Large intestine (tissue), 12 donors: ENCODE measurements at places on chromosomes 5 and 9. TPM values are rescaled to one million over a fixed set of nuclear protein-coding genes. Genes with fewer than 3 reads are reported as not detected.
A peak's percentile ranks its signal among the peaks of the same experiment; 100 is the strongest.

DNA sequence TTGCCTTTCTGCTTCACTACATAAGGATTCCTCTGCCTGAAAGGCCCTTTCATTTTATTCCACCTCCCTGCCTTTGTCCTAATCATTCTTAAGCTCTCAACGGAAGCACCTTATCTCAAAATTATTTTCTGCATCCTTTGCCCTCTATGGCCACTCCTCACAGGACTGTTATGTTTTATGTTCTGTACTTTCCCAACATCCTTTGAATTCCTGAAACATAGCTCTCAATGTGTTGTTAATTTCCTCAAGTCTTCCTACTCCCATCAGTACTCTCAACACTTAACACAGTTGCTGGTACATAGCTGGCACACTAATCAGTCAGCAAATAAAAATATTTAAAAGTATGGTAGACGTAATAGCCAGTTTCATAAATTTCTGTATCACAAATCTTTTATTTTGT, 193.0 kb downstream of the RFX3 start:
- no peak for DNase-seq

DNA sequence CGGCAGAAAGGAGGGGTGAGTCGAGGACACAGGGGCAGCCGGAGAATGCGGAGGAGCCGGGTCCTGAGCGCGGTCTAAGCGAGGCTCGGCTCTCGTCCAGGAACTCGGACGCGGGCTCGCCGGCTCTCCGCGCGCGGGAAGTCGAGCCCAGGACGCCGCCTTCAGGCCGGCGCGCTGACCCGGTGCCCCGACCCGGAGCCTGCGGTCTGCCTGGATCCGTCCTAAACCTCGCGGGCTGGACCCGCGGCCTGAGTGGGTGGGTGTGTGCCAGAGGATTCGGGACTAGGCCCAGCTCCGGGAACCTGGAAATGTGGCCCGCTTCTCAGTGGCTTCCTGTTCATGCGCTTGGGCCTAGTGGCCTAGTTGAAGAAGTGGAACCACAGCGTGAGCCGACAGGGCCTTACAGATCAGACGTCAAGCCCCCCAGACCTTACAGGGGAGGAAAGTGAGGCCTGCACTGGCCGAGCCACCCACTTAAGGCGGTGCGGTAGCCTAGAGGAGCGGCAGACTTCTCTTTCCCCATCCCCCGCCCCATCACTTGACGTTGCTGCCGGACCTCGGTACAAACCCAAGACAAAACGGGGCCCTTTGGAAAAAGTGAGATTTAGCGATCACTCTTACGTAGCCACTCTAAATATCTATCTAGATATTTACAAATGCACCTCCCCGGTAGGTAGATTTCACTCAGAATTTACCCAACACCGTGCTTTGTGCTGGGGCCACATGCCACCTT, 1.2 kb downstream of the CDKN2B-AS1 start:
- no peak for DNase-seq

DNA sequence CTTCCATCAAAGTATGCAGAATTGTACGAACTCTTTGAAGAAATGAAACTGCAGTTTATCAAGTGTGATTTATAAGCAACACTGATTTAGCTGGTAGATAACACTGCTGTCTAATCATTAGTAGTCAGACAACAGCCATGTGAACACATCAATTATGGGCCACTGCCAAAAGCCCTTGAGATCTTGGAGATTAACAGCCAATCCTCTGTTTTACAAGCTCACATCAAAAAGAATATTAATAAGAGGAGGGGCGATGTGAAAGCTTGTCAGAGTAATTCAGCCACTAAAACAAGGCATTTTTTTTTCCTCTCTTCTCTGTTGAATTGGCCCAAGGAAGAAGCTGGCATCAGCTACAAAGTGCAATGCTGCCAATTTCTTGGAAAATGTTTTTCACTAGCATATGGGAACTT, 28.1 kb downstream of the ZNF608 start:
- no peak for DNase-seq

GRCh38 chr5:76692274-76692540, 23.7 kb upstream of the F2R start:
- no peak for DNase-seq

GRCh38 chr5:133777951-133778350, 165.6 kb upstream of the FSTL4 start:
- DNase-seq: no peak

GRCh38 chr5:16732356-16732755, 115.6 kb upstream of the RETREG1 start:
- no peak for DNase-seq

DNA sequence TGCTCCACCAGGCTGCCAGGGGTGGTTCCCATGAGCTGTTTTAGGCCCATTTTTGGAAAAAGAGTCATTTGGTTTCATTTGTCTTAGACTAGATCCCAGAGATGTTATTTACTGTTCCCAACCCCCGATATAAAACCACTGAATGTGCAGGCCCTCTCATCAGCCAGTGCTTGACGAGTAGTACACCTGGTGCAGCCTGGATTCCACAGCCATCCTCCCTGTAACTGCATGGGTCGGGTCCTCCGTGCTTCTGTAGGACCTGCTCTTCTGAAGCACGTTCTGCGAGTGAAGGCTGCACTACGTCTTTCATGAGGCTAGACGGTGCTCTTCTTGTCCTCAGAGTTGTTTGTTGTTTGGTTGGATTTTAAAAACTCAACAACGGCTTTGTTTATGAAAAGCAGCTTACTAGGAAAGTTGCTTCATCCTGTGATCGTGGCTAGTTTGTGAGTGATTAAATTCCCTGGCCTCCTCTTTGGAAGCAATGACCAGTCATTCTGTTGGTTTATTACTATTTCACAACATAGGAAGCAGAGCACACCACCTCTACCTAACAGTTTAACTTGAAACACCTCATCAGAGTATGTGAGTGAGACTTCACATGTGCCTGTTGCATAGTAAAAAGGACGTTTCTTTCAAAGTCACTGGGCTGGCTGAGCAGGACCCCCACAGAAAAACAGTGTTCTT, 135.2 kb downstream of the AOPEP start:
- peak; percentile 53 for DNase-seq

DNA sequence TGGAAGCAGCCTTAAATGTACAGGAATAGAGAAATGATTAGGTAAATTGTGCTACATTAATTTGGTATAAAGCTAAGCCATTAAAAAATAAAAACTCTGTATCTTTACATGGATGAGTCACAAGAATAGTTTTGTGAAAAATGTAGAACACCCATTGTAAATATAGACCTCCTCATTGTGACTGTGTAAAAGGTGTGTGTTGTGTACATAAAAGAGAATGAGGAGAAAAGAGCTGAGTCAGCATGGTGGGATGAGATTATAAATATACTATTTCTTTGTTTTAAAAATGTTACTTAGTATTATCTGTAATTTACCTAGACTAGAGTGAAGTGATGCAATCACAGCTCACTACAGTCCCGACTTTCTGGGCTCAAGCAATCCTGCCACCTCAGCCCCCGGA, 250.5 kb downstream of the KIAA0825 start:
- no peak for DNase-seq

GRCh38 chr5:73447530-73448462, 781 bp downstream of the FOXD1 start:
- DNase-seq: no peak

GRCh38 chr5:124156415-124156996, 589.9 kb downstream of the ZNF608 start:
- no peak for DNase-seq

GRCh38 chr5:87154191-87154590, 113.5 kb upstream of the RASA1 start:
- no peak for DNase-seq

DNA sequence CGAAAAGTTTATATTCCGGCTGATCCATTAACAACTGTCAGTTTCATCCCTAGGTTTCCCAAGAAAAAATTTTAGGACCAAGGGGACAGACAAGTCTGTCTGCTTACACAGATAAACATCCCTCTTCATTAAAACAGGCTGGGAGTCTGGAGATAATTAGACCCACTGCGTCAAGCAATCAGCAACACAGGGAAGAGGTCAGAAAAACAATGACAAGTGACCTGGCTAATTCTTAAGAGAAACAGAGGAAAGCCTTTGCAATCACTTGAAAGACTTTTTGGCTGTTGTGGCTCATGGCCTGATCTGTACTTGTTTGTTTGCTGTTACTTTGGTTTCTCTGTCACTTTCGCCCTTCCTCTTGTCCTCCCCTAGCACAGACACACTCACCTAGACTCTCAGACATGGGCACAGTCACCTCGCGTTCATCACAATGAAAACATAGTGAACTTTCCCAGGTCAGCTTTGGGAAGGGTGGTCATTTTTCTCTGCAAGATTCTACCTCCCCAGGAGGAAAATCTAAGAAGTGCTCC, 2.9 kb upstream of the CCDC192 start:
- DNase-seq: no peak

- no peak for DNase-seq
These were observed 30.7 kb downstream of the MSX2 start for GRCh38 chr5:174755106-174755505.

- DNase-seq: no peak
These were observed 135.2 kb upstream of the CLINT1 start for GRCh38 chr5:157993986-157994691.

- no peak for DNase-seq
These were observed 10.0 kb upstream of the CACFD1 start for GRCh38 chr9:133449760-133450159.

DNA sequence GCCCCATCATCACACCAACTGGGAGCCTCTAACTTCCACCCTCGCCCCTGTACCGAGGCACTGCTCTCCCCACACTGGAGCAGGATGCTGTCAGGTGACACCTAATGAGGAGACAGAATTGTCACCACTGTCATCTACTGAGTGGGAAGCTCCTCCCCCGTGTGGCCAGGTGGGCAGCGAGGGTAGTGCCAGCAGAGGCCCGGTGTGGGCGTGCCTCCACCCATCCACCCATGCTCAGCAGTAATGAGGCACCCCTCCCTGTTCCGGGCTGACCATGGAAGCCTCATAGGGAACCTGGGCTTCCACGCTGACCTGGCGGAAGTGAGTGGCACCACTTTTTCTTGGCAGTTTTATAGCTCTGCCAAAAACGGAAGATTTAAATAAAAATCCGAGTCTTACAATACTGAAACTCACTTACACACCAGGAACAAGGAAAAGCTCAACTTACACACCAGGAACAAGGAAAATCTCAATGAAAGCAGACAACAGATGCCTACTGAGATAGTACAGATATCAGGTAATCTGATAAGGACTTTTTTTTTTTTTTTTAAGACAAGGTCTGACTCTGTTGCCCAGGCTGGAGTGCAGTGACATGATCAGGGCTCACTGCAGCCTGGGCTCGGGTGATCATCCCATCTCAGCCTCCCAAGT, 30.6 kb upstream of the ASS1 start:
- no peak for DNase-seq

DNA sequence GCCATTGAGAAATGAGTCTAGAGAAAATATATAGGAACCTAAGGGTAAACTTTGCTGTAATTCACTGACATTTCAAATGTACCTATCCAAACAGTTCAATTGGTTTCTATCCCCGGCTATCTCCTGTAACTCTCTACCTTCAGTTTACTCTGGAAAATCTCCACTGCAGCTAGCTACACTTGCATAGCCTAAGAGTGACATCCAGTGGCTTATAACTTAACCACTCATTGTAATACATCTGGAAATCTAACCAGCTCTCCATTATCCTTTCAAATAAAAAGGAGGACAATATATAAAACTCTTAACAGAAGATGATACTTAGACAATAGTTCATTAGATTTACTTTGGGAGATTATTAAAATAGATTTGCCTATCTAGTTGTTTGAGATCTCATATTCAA, 35.3 kb upstream of the SPDL1 start:
- peak; percentile 18 for DNase-seq

- DNase-seq: no peak
These were observed 83.8 kb upstream of the STC2 start for GRCh38 chr5:173411791-173412555.

DNA sequence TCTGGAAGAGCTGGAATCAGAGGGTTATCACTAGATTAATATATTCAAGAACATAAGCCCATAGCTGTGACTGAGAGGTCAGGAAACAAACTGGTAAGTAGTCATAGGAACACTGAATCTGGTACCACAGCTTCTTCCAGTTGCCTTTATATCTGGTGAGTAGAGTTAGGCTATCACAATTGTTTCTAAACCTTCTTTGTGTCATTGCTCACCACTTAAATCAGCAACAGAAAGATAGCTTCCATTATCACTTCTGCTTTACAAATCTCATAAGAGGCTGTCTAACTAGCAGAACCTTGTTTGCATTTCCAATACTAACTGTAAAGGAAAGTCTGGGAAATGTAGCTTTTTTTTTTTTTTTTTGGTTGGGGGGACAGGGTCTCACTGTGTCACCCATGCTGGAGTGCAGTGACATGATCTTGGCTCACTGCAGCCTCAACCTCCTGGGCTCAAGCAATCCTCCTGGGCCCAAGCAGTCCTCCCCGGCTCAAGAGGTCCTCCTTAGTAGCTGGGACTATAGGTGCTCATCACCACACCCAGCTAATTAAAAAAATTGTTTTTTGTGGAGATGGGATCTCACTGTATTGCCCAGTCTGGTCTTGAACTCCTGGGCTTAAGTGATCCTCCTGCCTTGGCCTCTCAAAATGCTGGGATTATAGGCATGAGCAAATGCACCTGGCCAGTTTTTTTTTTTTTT, 22.0 kb downstream of the CDC42SE2 start:
- no peak for DNase-seq

DNA sequence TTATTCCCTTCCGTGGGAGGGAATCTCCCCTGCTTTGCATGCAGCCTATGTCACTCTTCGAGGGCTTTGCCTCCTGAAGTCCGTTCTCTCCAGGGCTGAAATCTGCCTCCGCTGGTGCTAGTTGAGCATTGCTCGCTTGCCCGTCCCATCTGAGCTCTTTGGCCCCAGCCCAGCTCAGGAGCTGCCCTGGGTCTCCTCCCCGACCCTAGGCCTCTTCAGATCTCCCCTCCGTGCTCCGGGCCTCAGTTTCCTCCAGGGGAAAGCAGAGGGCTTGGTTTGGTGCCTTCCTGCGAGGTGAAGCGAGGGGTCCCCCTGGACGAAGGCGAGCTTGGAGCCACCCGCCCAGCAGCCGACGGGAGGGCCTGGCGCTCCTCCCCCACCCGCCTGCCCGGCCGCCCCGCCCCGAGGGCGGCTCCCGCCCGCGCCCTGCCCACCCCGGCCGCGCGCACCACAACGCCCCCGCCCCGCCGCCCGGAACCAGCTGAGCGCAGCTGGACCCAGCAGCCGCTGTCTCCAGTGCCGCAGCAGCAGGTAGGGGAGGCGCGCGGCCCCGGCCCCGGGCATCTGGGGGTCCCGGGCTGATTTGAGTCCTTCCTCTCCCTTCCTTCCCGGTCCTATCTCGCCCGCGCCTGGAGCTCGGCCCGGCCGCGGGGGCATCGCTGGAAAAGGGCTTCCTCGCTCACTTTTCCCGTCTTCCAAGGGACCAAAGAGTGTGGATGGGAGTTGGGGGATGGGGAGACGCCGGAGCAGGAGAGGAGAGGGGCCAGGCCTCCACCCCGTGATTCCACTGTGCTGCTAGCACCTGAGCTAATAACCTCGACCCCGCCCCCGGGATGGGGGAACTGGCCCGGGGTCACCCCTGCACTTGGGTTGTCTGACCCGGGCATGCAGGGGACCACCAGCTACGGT, at the start of gene GSN:
TSS of gene GSN (plus strand) at position 474 of the 909 bp plus-strand sequence. CDS start 33,810 bp downstream, outside the sequence.
- peak; percentile 52 for DNase-seq

- DNase-seq: no peak
These were observed 7.9 kb downstream of the NDOR1 start for GRCh38 chr9:137213160-137214060.

GRCh38 chr5:1103093-1103492, 8.8 kb downstream of the SLC12A7 start:
- no peak for DNase-seq

ANGPTL2 gene
- 15.5 TPM for polyA plus RNA-seq

MORN5 gene
- 2.2 TPM for polyA plus RNA-seq

FBP2 gene
- polyA plus RNA-seq: 0.25 TPM

NR5A1 gene
- 0.09 TPM for polyA plus RNA-seq

NMUR2 gene
- 0.75 TPM for polyA plus RNA-seq

IFNA13 gene
- polyA plus RNA-seq: 0.12 TPM

SPINK5 gene
- polyA plus RNA-seq: 0.70 TPM

KIF4B gene
- polyA plus RNA-seq: 0.01 TPM

IL9 gene
- not detected for polyA plus RNA-seq

PTCH1 gene
- polyA plus RNA-seq: 25.3 TPM
